ENCODE measurements at places on chromosomes 4 and X.

DNA sequence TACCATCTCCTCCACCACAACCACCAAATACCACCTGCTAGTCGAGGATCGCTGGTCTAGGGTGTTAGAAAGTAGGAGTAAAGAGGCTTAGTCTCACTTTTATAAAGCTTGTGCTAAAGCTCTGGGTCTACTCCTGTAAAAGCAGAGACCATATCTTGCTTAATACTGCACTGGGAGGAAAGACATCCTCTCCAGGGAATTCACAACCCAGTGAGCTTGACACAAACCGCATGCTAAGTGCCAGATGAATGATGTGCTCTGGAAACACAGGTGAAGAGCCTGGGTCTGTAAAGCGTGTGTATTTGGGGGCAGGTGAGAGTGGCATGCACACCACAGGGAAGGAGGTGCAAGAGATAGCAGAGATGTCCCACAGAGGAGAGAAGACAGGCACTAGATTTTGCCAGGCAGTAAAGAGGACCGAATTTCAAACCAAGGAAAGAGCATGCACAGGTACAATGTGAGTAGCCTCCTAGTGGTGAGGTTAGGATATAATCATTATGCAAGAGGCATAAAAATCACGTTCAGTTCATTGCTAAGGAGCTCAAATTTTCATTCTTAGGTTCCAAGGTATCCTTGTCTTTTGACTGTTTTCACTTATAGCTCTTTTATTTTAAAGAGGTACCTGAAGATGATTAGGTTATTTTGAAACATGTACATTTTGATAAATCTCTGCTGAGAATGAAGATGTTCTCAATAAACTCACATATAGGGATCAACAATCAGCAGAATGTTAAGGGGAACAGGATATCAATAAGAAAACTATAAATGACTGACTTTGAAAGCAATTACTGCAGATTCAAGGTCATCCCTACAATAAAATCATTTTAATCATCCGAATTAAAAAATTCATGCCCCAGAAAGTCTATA is 20.7 kb downstream of the TAPT1 start:
- no peak for DNase-seq

DNA sequence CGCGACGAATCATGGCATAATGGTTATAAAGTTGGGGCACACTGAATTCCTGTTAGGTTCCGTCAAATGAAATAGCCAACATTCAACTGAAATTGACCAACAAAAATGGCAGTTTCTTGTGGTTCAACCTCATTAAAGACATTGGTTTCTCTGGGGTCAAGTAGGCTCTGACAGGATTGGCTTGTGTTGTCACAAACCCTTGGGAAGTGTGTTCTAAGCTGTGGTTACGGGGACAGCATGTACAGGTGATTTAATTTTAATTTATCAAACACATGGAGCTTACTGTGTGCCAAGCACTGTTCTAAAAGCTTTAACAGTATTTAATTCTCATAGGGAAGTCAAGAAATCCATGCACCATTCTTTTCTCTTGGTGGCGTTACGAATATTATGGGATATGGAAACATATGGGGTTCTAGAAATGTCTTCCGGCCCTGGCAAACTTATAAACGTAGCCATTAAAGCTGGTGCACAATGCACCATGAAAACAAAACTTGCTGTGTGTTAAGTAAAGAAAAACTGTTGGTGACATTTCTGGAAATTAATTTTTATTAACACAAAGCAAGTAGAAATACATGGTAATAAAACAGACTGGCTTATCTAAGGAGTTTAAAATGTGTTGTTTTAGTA is 891 bp downstream of the XK start:
- DNase-seq = no peak

GRCh38 chr4:168711197-168712140 is 214.6 kb downstream of the PALLD start:
- DNase-seq = peak; percentile 8

DNA sequence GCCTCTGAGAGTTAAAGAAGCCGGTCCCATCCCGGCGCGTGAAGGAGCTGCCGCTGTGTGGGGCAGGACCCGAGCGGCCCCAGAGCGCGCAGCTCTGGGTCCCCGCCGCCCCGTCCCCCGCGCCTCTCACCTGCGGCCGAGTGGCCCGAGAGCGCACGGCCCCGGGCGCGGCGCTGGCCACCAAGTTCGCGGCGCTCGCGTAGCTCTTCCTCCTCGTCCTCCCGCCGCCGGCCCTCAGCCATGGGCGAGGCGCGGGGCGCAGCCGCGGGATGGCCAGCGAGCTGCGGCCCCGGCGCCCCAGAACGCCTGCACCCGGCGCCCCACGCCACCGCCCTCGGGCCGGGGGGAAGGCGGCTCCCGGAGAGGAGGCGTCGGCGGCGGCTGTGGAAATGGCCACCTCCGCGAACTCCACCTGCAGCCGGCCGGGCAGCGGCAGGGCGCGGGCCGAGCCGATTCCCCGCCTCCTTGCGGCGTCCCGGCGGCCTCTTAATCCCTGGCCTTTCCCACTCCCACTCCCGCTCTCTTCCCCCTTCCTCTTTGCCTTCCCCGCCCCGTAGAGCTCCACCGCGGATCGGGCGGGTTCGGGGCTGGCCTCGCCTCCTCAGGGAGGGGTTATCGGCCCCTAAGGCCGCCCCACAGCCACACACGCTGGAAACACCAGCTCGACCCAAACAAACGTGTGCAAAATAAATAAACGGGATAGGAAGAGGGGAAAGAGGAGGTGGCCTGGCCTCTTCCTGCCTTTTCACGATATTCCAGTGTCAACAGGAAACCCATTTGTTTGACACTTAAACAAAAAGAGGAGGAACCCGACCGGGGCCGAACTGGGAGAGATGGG is at the start of gene SH3D19:
TSS of gene SH3D19 (minus strand) at position 495 of the 838 bp plus-strand sequence. CDS start at position 242, 253 bp downstream.
- DNase-seq = peak; percentile 60

- peak; percentile 34 for DNase-seq
Measured at GRCh38 chr4:127788517-127788916, 6.4 kb downstream of the HSPA4L start.
